CD4-positive, alpha-beta T cell treated with Interleukin-17A for 1 hour (primary cell): ENCODE measurements at places on chromosomes 3 and 15.
A peak's percentile ranks its signal among the peaks of the same experiment; 100 is the strongest.

- DNase-seq, result no peak
Measured at GRCh38 chr3:49780080-49780974, 6.0 kb downstream of the IP6K1 start.

GRCh38 chr3:56303487-56303886 is 164.8 kb downstream of the ERC2 start:
- peak; percentile 7 for DNase-seq

DNA sequence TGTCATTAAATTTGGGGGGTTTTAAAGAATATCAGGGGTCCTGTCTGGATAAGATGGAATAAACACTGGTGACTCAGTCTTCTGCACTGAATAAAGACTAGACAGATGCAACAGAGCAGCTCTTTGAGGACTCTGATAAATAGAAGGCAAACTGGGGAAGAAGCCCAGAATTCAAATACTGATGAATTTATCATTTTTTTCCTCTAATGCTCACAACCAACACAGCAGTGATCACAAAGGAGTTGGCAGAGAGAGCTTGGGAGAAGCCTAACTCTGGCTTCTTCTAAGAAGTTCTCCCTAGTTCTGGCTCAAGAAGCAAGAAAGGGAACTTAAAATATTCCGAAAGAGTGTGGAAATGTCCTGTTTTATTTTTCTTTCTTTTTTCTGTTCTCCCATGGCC is 597.8 kb downstream of the FGF12 start:
- DNase-seq, result no peak

GRCh38 chr15:31391687-31392671 is 65.3 kb downstream of the KLF13 start:
- DNase-seq, result peak; percentile 85

GRCh38 chr3:54915976-54916375 is 11.9 kb downstream of the LRTM1 start:
- no peak for DNase-seq

DNA sequence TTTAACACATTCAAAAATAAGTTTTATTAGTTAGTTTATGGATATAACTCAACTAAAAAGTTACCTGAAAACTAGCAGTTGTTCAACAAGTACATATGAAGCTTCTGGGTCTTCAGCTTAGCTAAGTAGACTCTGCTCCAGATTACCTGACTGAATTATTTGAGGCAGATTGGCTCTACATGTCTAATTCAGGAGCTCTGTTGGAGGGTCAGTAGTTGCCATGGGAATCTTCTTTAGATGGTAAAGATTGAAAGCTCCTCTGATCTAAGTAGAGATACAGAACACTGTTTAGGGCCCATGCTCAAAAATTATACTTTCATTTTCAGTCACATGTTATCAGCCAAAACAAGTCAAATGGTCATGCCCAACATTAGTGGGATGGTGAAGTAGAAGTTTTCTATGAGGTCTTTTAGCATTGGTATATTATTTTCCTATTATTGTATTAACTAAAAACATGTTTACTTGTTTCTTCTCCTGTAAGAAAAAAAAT is 1476.9 kb downstream of the OTOL1 start:
- DNase-seq, result no peak

- no peak for DNase-seq
Measured at GRCh38 chr3:100269410-100270214, 8.8 kb downstream of the TBC1D23 start.

DNA sequence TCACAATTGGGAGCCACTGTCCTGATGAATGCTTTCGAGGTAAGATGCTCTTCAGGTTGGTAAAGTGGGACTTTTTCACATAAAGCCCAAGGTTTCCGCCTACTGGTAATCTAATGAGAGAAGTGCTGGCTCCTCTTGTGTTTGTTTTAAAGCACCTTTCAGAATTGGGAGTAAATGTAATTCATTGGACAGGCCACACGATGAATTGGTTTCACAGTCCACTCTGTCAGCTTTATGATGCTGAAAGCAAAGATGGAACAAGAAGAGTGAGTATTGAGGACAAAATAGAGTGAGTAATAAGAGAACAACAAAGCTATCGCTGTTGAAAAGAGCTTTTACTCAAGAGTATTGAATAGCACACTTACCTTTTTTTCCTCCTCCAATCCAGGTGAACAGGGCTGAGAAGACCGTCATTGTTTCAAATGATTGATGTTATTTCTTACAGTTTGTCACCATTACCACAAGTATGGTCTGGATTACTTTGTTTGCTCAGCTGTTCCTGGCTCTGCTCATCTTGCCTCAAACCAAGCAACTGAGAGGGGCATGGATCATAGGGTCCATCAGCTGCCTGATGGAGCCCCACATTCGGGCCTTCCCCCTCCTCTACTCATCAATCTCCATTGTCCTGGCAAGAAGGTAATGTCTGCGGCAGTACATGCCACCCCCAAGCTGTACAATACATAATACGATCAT is 136.1 kb upstream of the CNTN4 start:
- DNase-seq, result no peak

GRCh38 chr3:4655145-4656045 is 162.2 kb downstream of the ITPR1 start:
- no peak for DNase-seq
